ENCODE measurements at places on chromosomes 2 and 18. TPM values are rescaled to one million over a fixed set of nuclear protein-coding genes. Genes with fewer than 3 reads are reported as not detected.

- peaks cover 7% of the 10 kb centered on the region for H3K4me1 ChIP-seq
- H3K36me3 ChIP-seq: peaks cover 4% of the 10 kb centered on the region
- no peaks in the 10 kb centered on the region for H3K27me3 ChIP-seq
- H3K27ac ChIP-seq: no peak overlapping the region
- H3K4me3 ChIP-seq: no peak overlapping the region
- DNase-seq: no peak
Measured at GRCh38 chr18:8751692-8752091, 46.3 kb downstream of the MTCL1 start.

GRCh38 chr2:225022188-225022587, 20.1 kb downstream of the DOCK10 start:
- H3K27me3 ChIP-seq: no peaks in the 10 kb centered on the region
- no peak for DNase-seq
- no peaks in the 10 kb centered on the region for H3K4me1 ChIP-seq
- H3K27ac ChIP-seq: no peak overlapping the region
- H3K36me3 ChIP-seq: no peaks in the 10 kb centered on the region
- H3K4me3 ChIP-seq: no peak overlapping the region

The SOX11 gene
- 13.2 TPM for total RNA-seq

DNA sequence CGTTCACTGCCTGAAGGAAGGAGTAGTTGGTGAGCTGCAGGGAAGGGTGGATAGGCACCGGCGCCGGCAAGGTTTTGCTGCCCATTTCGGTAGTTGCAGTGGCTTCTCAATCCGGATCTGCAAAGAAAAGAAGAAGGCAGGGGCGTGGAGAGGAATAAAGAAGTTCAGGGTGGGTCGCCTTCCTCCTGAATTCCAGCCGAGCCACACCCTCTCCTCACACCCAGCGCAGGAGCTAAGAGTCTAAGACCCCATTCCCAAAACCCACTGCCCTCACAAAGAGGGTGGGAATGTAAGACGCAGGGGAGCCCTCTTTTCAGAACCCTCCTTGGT, 4.7 kb downstream of the OSR1 start:
- H3K4me1 ChIP-seq: peaks cover 64% of the 10 kb centered on the region
- peaks cover 93% of the 10 kb centered on the region for H3K27me3 ChIP-seq
- DNase-seq: no peak
- peaks cover 22% of the 10 kb centered on the region for H3K36me3 ChIP-seq

The RNU2-63P gene
- 15.0 TPM for total RNA-seq

The DNAJC5G gene
- total RNA-seq: not detected
